ENCODE measurements at places on chromosomes 13 and 19.

GRCh38 chr13:60435762-60436374 is 38.8 kb downstream of the TDRD3 start:
- no peak for DNase-seq

DNA sequence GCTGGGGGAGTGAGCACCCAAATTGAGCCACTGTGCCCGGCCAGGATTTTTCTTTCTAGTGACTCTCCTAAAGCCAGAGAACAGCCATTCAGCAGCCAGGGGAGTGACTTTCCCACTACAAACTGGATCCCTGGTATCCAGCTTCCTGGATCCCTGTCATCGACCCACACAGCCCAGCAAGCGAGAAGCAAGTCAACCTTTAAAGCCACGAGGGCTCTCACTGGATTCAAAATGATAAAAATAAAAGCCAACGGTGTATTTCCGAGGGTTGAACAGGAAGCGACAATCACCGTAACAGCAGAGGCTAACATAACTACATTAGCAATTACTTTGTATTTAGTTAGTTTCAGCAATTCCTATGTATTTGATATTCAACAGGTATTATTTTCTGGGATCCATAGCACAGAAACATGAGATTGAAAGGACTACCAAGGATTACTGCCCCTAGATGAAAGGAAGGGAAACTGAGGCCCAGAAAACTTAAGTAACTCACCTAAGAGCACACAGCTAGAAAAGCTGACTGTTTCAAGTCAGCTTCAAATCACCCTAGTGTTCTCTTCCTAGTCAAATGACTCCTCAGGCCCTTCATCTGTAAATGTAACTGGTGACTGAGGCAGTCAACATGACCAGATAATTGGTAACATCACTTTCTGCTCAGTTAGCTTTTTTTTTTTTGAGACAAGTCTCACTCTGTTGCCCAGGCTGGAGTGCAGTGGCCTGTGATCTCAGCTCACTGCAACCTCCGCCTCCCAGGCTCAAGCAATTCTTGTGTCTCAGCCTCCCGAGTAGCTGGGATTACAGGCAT is 2.7 kb downstream of the RFX1 start:
- no peak for DNase-seq

- DNase-seq, result peak; percentile 74
Observed at GRCh38 chr13:26946684-26947343, 186.2 kb upstream of the GPR12 start.

- DNase-seq, result no peak
Observed at GRCh38 chr19:39171479-39172465, 25.0 kb upstream of the NCCRP1 start.

- DNase-seq, result peak; percentile 98
Observed at GRCh38 chr19:49145573-49146407, 9.4 kb downstream of the HRC start.

GRCh38 chr19:23771761-23772674 is 13.3 kb upstream of the ZNF681 start:
- no peak for DNase-seq

DNA sequence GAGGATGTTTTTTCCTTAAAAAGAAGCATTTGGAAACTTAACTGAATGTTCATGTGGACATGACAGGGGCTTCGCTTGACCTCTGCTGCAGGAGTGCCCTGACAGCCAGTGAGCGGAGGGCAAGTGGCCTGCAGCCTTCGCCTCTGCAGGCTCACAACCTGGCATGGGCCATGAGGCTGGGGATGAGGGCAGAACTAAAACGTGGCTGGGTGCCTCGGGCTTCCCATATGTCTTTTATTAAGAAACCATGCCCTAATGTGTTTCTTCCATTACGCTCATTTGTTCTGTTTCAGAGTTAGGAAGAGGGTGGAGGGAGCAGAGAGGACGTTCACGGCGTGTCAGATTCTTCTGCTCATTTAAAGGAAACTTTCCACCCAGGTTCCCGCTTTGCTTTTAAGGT is 2.9 kb downstream of the ARHGEF7 start:
- no peak for DNase-seq

DNA sequence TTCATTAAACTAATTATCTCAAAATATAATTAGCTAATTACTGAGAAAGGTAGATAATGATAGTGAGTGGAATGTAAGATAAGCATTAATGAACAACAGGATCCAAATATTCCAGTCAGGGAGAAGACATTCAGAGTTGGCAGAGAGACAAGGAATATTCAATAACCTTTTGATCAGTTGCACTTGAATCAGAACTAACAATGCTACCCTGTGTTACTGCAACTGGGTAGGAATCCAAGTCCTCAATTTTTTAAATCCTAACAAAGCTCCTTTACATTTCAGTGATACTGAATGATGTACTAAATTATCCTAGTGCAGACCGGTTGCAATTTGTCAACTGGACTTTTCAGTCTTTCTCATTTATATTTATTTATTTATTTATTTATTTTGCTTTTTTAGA is 107.1 kb upstream of the MIR17HG start:
- DNase-seq, result no peak
